ENCODE measurements at places on chromosomes 12 and 14. TPM values are rescaled to one million over a fixed set of nuclear protein-coding genes. Genes with fewer than 3 reads are reported as not detected.

KRT72 gene
- total RNA-seq: not detected

LHX5 gene
- total RNA-seq: not detected

FOXN4 gene
- not detected for total RNA-seq

PZP gene
- not detected for total RNA-seq

SLC38A2 gene
- 258 TPM for total RNA-seq

B3GNT4 gene
- total RNA-seq: 0.76 TPM

CD163 gene
- total RNA-seq: not detected

STAC3 gene
- 5.4 TPM for total RNA-seq

SLC2A3 gene
- total RNA-seq: 290 TPM

ACADS gene
- total RNA-seq: 17.6 TPM

DNA sequence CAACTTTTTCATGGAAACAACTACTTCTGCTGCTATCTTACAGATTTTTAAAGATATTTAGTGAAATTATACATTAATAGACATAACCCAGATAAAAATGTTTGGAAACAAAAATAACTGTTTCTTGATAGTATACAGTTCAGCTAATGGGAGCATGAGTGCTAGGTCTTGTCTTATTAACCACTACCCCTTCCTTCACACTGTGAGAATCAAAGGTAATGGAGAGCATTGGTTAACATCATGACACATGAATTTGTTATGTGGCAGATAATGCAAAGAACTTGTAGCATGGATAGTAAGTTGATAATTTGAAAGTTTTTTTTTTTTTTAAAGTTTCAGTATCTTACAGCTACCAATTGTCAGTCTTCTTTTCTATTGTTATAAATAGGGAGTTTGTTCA is 44.2 kb downstream of the CCDC91 start:
- DNase-seq: no peak

DNA sequence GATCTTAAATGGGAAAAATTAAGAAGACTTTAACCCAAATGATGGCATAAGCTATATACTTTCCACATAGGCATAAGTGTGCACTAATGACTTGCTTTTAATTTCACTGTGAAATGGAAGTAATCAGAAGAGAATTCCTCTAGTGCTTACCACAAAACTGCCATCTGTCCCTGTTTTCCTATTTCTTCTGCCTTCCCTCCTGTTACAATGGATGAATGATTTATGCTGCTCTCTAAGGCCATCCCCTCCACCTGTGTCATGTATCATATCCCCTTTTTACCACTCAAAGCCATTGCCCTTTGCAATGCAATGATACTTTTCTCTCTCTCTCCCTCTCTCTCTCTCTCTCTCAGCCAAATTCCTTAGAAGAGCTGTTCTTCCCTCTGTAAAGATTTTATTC is 109.1 kb downstream of the C12orf50 start:
- DNase-seq: no peak

- no peak for DNase-seq
Observed at GRCh38 chr12:27515671-27516070, 8.3 kb upstream of the PPFIBP1 start.

DNA sequence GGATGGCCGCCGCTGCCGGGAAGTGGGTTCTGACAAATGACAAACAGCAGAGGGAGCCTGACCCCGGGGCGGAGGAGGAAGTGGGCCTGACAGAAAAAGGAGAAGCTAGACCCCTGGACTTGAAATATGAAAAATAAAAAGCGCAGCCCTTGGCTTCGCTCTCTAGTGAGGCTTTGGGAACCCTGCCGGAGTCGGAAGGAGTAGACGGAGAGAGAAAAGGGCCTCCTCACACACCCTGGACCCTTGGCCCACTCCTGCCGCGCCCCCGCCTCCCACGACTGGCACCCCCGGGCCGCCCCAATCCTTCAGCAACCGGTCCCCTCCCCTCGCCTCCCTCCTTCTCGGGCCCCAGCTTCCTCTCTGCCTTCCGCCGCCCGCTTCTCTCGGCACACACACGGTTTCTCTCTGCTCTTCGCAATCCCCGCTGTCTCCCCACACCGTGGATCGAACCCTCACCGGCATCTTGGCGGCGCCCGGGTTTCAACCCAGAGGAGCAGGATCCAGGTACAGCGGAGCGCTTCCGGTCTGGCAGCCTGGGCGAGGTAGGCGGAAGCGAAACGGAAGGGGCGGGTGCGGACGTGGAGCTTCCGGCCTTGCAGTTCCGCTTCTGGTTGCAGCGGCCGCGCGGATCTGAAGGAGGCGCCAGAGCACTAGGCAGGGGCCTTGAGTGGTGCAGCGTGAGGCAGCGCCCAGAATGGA is at the start of gene ARPC3:
Gene ARPC3, minus strand, starts transcription at position 539 of the 699 bp plus-strand sequence. Its CDS starts 77 bp downstream, at position 462.
- DNase-seq: peak; percentile 98

- DNase-seq: no peak
Observed at GRCh38 chr14:96830946-96831345, 33.8 kb downstream of the VRK1 start.

DNA sequence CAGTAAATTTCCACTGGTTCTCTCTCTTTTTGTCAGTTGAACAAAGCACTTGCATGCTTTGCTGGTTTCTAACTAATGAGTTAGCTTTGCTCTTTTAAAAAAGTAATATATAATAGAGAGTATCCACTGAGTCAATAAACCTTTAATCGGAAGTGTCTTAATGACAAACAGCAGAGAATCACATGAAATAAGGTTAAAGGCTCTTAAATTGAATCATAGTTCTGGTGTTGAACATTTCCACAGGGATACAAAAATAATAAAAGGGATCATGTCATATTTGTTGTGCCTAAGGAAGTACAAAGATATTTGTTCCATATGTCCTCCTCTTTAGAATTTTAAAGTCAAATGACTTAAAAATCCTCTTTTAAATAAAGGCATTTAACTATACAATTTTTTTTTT is 362.6 kb downstream of the LRIG3 start:
- no peak for DNase-seq

DNA sequence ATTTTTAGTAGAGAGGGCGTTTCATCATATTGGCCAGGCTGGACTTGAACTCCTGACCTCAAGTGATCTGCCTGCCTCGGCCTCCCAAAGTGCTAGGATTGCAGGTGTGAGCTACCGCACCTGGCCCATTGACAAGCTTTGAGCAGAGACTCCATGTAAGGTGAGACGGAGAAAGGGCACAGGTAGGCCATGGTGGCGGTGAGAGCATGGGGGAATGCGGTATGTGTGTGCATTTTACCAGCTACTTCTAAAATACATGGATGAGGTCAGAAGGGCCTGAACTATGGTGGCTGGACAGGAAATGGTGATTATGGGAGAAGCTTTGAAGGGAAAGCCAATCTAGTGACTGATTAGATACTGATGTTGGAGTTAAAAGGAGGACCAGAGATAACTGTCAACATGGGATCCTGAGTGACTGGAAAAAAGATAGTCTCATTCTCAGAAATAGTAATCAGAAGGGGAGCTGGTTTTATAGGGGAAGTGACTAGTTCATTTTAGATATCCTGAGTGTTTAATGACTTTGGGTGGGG is 21.9 kb upstream of the PTPRB start:
- DNase-seq: no peak

GRCh38 chr12:123972457-123973401 is at the start of the genes CCDC92 and ZNF664:
Gene CCDC92 (minus strand): TSS chr12:123972831. CDS start chr12:123944305, 28,526 bp downstream.
Gene ZNF664 (plus strand): TSS chr12:123973215. CDS start chr12:124012145, 38,930 bp downstream.
- DNase-seq: peak; percentile 94

DNA sequence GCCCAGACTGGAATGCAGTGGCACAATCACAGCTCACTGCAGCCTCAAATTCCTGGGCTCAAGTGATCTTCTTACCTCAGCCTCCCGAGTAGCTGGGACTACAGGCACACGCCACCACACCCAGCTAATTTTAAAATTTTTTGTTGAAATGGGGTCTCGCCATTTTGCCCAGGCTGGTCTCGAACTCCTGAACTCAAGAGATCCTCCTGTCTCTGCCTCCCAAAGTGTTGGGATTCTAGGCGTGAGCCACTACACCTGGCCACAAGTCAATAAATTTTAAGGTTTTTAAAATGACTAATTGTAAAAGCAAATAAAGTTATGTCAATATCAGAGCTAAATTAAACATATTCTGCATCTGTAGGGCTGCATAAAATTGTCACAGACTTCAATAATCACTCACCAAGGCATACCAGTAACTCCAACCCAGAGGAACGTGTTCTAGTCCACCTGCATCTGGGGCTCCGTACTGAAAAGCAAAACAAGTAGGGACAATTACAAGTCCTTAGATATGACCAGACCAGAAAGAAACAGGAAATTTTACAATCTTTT is 13.9 kb downstream of the GNS start:
- DNase-seq: no peak

DNA sequence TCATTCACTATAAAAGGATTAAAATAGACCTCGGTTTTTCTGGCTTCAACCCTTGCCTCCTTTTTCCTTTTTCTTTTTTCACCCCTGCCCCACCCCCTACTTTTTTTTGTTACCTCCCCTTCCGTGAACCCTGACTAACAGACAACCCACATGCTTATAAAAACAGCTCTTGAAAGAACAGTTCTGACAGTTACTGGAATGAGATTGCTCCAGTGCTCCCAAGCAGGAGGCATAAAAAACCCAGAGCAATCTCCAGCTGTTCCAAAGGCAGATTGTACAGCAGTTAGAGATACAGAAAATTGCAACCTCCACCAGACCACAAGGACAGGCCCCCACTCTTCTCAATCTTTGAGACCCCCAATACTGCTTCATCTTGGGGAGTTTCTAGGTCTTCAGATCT is 29.9 kb upstream of the TMEM260 start:
- DNase-seq: no peak

GRCh38 chr12:51593021-51593420 is 2.0 kb downstream of the SCN8A start:
- no peak for DNase-seq

DNA sequence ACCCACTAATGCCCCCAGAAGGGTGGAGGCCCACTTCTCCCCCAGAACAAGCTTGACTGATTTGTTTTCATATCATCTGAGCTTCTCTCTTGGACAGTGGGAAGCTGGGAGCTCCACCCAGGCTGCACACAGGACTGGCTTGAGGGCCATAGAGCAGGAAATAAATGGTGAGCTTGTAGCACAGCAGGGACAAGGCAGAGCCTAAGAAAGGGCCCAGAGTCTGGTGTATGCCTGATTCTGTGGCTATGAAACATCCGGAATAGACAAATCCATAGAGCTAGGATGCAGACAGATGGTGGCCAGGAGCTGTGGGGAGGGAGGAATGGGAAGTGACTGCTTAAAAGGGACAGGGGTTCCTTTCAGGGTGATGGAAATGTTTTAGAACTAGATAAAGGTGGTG is 79.0 kb downstream of the ARL6IP4 start:
- DNase-seq: no peak

- no peak for DNase-seq
Observed at GRCh38 chr12:26874501-26875296, 41.7 kb upstream of the ITPR2 start.

GRCh38 chr14:61561657-61562276 is 133.5 kb upstream of the HIF1A start:
- no peak for DNase-seq

DNA sequence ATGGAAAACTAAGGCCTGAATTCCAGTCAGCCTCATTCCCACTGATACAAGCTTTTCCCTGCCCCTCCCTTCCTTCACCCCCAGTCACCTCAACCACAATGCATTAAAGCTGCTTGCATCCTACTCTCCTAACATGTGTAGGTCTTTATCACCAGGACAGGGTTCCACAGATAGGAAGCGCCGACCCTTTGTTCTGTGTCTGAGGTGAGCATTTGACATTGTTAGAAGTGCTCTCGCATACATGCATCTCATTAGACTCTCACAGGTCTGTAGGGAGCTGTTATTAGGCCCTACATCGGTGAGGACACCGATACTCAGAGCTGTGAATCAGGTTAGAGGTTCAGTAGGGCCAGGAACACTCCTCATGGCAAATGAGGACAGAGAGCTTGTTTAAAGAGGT is 13.2 kb upstream of the EDDM3A start:
- DNase-seq: no peak

GRCh38 chr12:24815114-24815423 is 133.8 kb downstream of the BCAT1 start:
- DNase-seq: no peak

GRCh38 chr12:67702136-67702535 is 53.6 kb downstream of the DYRK2 start:
- DNase-seq: no peak

DNA sequence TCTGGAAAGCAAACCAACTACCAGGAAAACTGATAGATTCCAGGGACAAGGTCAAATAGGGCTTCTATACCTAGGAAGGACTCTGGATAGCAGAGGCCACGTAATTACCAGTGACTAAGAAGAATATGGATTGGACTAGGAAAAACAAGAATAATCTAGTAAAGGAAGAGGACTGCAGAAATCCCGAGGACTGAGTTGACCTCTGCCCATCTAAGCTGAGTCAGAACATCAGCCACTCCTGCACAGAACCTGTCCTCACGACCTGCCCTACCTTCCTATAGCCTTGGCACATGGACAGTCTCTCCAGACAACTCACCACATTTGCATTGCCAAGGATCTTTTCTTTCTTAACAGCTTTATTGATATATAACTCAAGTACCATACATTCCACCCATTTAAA is 2.3 kb downstream of the OR6J1 start:
- DNase-seq: no peak

DNA sequence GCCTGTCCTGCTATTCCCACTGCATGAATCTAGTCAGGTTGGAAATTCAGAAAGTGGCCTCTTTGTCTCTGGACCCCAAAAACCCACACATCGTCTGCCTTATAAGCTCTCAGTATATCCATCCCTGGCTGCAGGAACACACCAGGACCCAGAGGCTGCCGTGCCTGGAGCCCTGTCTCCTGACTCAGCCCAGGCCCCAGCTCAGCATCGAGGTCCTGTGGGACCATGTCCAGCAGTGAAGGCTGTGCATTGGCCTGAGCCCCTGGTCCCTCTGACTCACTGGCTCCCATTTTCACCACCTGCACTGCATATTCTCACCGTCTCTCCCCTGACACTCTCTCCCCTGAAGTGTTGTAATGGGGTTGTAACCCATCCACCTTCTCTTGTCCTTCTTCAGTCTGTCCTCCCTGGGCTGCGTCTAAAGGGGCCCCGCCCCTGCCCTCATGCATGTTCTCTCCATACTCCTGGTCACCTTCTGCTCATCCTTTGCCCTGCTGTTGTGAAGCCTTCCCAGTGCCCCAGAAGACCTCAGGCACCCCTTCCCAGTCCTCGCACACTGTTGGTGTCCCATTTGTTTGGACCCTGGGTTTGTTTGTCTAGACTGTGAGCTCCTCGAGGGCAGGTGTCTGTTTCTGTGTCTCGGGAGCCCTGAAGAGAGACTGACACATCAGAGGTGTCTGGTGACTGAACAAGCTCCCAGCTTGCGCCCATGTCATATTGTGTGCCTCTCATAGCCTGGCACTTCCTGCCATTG is 43.8 kb downstream of the EVL start:
- no peak for DNase-seq

GRCh38 chr14:67736771-67737170 is 35.1 kb downstream of the RDH12 start:
- no peak for DNase-seq

- no peak for DNase-seq
Observed at GRCh38 chr14:22177870-22178269, 411.2 kb downstream of the DAD1 start.

GRCh38 chr12:90917431-90917830 is 37.5 kb downstream of the CCER1 start:
- no peak for DNase-seq

DNA sequence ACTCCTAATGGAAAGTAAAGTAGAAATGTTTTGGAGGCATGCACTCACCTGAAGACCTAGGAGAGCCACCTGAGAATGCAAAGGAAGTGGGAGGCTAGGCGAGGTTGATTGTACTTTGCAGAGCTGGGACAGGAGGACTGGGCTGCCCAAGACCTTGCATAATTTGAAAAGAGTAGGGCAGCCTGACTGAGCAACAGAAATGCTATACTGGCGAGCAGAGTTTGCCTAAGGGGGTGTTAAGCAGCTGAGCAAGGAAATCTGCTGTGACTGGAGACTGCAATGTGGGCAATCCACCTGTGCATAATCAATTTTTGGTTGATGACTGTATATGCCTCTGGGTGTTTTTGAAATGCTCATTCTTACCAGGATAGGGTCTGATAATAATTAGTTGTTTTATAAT is 834.1 kb downstream of the TRHDE start:
- no peak for DNase-seq

All from activated CD8-positive, alpha-beta memory T cell treated with anti-CD3 and anti-CD28 coated beads, Interleukin-2, amount 10 ng/mL, durations not matched to agents 7 days and 5 days (primary cell).